ENCODE measurements at places on chromosomes 4 and X. TPM values are rescaled to one million over a fixed set of nuclear protein-coding genes. Genes with fewer than 3 reads are reported as not detected.

ERAS gene
- not detected for total RNA-seq

GDPD2 gene
- 1.6 TPM for total RNA-seq

RNF128 gene
- total RNA-seq, result 95.0 TPM

TMEM35A gene
- 2.6 TPM for total RNA-seq

LRBA gene
- 71.0 TPM for total RNA-seq

WDR17 gene
- 1.1 TPM for total RNA-seq

FRG2 gene
- not detected for total RNA-seq

GC gene
- 1,037 TPM for total RNA-seq

CTAG2 gene
- not detected for total RNA-seq

SLC4A4 gene
- total RNA-seq, result 14.2 TPM

IL9R gene
- total RNA-seq, result not detected

CYBB gene
- total RNA-seq, result 2.5 TPM

CT83 gene
- total RNA-seq, result not detected

CLTRN gene
- 37.4 TPM for total RNA-seq

GRCh38 chr4:185396724-185397385 is at the start of gene ANKRD37:
Gene ANKRD37, plus strand, starts transcription at chr4:185396841. Its CDS starts 83 bp downstream, at chr4:185396924.
- peak; percentile 68 for DNase-seq

DNA sequence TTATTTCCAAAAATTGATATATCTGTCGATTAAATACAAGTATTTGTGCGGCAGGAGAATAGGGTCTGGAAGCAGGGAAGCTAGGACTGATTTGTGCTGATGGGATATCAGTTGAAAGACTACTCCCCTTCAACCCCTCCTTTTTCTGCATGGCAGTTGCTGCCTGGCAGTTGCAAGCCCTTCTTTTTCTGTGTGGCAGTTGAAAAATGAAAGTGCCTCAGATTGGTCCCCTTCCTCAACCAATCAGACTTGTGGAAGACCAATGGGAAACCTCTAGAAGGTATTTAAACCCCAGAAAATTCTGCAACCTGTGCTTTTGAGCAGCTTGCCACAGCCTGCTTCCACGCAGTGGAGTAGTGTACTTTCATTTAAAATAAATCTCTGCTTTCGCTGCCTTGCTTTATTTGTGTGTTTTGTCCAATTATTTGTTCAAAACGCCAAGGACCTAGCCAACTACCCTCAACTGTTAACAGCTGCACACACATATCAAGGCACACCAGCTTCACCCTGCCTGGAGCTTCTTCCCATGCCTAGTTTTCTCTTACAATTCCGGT is 1.5 kb upstream of the TMA16 start:
- no peak for DNase-seq

GRCh38 chr4:72666910-72667309 is 97.9 kb upstream of the ADAMTS3 start:
- no peak for DNase-seq

- no peak for DNase-seq
Measured at GRCh38 chrX:72641611-72642010, 69.0 kb upstream of the HDAC8 start.

GRCh38 chr4:107692202-107692601 is 27.8 kb downstream of the PAPSS1 start:
- DNase-seq, result no peak

- DNase-seq, result no peak
Measured at GRCh38 chr4:165668694-165669093, 204.3 kb upstream of the TLL1 start.

- peak; percentile 93 for DNase-seq
Measured at GRCh38 chrX:48897157-48897624, 377 bp downstream of the TIMM17B start.

GRCh38 chr4:118180776-118181175 is 146.5 kb downstream of the NDST3 start:
- no peak for DNase-seq

DNA sequence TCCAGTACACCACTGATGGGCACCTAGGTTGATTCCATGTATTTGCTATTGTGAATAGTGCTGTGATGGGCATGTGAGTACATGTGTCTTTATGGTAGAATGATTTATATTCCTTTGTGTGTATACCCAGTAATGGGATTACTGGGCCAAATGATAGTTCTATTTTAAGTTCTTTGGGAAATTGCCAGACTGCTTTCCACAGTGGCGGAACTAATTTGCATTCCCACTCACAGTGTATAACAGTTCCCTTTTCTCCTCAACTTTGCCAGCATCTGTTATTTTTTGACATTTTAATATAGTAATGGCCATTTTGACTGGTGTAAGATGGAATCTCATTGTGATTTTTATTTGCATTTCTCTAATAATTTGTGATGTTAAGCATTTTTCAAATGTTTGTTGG is 25.9 kb downstream of the CC2D2A start:
- no peak for DNase-seq

DNA sequence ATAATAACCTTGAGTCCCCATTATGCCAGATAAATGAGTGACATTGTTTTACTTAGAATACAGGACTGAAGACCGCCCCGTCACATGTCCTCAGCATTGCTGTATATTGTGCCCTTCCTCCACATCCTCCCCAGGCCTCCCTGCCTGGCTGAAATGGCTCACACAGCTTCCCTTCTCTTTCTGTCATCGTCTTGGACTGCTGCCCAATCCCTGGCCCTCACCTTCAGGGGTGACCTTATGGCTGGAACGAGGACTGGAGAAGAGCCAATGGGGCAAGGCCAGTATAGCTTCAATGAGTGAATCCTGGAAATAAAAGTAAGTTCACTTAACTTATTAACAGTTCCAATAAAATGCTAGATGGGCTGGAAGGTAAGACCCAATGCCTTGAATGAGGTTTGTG is 2.7 kb downstream of the KCNE5 start:
- DNase-seq, result no peak

- peak; percentile 68 for DNase-seq
Measured at GRCh38 chr4:53119680-53120079, 246.2 kb downstream of the SCFD2 start.

- no peak for DNase-seq
Measured at GRCh38 chr4:10690185-10690907, 5.8 kb upstream of the CLNK start.

DNA sequence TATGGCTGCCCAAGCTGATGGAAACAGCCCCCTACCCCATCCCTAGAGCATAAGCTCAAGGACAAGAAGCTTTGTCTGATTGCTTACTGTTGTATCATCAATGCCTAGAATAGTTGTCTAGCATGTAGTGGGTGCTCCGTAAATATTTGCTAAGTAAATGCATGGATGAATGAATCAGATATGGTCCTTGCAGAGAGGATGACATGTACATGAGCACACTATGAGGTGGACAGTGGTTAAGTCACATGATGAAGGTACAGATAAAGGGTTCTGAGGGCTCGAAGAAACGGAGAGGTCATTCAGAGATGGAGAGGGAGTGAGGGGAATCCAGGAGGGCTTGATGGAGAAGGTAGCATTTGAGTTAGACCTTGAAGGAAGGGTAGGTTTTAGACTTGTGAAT is 214.2 kb downstream of the RBMX2 start:
- no peak for DNase-seq

DNA sequence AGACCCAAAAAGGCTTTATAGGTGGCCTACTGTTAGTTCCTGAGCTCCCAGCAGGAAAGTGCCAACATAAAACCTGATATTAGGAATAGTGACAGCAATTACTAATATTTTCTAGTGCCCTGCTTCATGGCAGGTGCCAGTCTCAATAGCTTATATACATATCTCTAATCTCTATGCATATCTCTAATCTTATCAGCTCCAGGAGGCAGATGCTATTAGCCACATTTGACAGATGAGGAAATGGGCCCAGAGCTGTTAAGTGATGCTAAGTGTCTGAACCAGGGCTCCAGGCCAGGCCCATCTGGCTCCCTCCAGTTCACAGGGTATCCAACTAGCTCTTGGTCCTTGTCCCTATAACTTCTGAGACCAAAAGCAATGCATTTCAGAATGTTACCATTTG is 142.5 kb downstream of the CHIC2 start:
- DNase-seq, result no peak

DNA sequence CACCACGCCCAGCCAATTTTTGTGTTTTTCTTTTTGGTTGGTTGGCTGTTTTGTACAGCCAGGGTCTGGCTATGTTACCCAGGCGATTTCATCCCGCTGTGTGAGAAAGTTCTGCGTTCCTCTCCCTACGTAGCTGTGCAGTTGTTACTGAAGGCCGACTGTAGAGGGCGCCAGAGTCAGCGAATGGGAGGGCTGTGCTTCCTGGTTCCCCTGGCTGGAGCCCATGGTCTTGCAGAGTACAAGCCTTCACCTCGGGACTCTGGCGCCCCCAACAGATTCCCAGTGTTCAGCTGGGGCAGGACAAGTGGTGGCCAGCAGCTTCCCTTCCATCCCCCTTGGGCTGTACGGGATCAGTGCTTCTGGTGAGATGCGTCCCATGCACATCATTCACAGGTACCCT is 5.6 kb upstream of the CT45A1 start:
- no peak for DNase-seq

- no peak for DNase-seq
Measured at GRCh38 chr4:1834047-1834775, 21.7 kb downstream of the LETM1 start.

DNA sequence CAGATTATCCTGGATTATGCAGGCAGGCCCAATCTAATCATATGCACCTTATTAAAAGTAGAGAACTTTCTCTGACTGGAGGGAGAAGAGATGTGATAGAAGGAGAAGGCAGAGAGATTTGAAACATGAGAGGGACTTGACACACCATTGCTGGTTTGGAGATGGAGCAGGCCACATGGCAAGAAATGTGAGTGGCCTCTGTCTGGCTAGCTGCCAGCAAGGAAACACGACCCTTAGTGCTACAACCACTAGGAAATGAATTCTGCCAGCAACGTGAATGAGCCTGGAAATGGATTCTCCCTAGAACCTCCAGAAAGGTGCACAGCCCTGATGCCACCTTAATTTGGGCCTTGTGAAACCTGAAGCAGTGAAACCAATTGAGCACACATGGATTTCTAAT is 79.5 kb upstream of the MBNL3 start:
- DNase-seq, result no peak

DNA sequence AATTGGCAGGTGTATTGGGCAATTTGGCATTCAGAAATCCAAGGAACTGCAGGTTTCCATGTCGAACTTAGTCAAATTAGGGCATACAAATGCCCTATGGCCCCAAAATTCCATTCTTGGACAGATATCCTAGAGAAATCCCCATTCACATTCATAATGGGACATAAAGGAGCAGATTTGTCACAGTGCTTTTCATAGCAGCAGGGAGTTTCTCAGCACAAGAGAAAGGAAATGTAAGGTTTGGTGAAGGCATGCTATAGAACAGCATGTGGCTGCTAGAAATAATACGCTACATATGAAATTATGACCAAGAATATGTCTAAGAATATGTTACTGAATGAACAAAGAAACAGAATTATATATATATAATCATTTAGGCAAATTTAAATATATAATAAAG is 437.5 kb upstream of the BOD1L1 start:
- DNase-seq, result no peak

DNA sequence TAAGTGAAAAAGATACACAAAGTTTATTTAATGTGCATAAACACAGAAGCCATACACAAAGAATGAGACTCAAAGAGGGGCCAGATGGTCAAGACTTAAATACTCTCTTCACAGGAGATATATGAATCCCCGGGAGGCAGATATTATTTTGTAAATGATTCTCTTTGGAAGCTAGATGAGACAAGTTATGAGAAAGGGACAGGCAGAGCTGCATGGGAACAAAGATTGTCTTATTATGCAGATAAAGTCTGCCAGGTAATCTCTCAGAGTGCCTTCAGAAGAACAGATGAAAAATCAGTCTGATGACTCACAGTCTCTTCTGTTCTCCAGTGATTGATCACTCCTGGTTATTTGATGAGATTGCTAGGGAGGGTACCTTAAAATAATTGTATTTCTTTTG is 89.0 kb downstream of the NAF1 start:
- DNase-seq, result no peak

DNA sequence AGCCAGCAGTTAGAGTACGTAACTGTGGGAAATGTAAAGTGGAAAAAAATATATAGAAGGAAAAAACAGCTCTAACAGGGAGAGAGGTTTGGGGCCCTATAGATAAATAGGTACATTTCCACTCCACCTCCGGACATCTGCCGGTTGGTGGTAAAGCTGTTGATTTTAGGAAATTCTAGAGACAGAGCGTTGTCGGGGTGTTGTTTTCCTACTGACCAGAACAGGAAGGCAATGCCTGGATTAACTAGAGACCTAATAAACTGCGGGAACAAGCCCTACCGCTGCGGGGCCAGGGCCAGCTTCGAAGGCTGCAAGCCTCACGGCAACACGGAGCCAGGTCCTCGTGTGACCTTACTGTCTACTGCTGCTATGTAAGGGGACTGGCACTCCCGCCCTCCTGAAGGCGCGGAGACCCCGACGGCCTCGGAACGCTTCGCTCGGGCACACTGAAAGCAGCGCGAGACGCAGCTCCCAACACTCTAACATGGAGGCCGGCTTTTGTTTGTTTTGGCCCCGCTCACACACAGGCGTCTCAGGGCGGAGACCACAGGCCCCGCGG is 702 bp upstream of the CDKN2AIP start:
- DNase-seq, result no peak

GRCh38 chr4:183554878-183555585 is 50.2 kb downstream of the ING2 start:
- no peak for DNase-seq

GRCh38 chr4:154416190-154416547 is 75.4 kb downstream of the DCHS2 start:
- DNase-seq, result peak; percentile 37
